ENCODE measurements at places on chromosomes 13 and 19. TPM values are rescaled to one million over a fixed set of nuclear protein-coding genes. Genes with fewer than 3 reads are reported as not detected.

GRCh38 chr13:113299951-113300350 lies 2.9 kb downstream of the LAMP1 start:
- peak; percentile 22 for DNase-seq

DNA sequence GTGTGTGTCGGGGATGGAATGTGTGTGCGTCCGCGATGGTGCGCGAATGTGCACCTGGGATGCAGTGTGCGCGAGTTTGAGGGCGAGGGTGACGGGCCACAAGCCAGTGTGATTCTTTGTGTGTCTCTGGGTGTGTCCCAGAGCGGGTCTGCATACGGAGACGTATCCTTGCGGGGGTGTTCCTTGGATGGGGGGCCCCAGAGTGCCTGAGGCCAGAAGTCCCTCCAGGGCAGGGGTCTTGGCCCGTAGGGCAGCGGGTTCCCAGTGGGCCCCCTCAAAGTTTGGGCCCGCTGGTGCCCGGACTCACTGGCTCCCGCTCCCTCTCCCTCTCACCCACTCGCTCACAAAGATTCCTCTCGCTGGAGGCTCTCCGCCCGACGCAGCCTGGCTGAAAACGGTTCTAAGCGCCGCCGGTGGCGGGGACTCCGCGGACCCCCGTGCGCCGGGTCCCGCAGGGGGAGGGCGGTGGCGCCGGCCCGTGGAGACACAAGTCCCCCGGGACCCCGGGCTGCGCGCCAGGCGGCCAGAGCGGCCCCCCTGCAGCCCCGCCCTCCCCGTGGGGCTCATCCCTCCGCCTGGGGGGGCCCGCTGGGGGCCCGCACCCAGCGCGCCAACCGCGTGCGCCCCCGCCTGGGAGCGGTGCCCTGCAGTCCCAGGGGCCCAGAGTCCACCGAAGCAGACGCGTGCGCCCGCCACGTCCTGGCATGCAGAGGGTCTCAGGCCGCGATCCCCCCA lies 886 bp downstream of the CRLF1 start:
- peak; percentile 35 for DNase-seq

GRCh38 chr13:79297128-79297527 lies 108.9 kb downstream of the RBM26 start:
- DNase-seq: no peak

The CYSLTR2 gene
- not detected for total RNA-seq

The CASP14 gene
- total RNA-seq: not detected
